ENCODE measurements at places on chromosomes 4 and X.

GRCh38 chr4:159697322-159698283 is 594.7 kb downstream of the RAPGEF2 start:
- no peak for DNase-seq

- DNase-seq = no peak
Measured at GRCh38 chr4:46594661-46595060, 204.7 kb upstream of the GABRA2 start.

DNA sequence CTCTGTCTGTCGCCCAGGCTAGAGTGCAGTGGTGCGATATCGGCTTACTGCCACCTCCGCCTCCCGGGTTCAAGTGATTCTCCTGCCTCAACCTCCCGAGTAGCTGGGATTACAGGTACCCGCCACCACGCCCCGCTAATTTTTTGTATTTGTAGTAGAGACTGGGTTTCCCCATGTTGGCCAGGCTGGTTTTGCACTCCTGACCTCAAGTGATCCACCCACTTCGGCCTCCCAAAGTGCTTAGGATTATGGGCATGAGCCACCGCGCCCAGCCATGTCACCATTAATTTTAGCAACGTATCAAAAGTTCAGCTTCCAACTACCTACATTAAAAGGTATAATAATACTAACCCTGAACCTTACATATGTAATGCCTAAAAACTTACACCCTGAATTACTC is 940 bp upstream of the UTP3 start:
- no peak for DNase-seq

DNA sequence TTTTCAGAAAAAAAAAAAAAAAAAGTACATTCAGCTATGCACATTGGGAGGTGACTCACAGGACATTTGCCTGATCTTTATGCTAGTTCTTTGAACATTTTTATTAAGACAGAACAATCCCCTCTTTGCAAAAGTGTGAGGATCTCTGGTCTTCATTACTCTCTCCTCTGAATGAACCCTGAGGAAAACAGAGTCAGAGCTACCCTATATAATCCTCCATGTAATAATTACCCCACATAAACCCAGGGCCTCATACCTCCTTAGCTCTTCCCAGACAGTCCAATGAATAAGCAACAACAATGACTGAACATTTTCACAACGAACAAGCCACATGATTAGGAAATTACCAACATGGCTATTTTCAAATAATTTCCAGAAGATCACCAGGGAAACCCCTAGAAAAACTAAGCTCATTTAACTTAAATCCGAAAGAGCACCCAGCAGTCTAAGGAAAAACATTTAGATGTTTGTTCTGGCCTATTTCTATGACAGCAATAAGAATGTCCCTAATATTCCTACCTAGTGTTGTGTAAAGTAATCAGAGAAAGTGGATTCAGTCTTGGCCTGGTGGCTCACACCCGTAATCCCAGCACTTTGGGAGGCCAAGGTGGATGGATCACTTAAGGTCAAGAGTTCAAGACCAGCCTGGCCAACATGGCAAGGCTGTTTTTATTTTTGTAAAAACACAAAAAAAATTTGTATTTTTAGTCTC is 37.8 kb downstream of the TBC1D9 start:
- DNase-seq = no peak

DNA sequence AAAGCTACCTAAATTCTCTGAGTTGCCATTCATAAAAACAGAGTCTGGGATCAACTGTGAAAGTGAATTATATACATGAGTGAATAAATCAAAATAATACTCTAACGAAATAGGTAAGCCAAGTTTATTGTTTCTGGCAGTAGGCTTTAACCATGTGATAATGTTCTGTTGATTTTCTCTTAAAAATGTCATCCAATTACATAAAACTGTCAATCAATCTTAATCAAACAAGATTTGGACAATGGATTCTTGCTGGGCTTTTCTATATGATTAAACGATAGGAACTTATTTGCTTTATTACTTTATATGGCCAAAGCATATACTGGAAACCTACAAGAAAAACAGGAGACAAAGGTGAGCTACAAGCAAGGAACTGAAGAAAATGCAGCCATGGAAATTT is 148.8 kb downstream of the INPP4B start:
- no peak for DNase-seq

DNA sequence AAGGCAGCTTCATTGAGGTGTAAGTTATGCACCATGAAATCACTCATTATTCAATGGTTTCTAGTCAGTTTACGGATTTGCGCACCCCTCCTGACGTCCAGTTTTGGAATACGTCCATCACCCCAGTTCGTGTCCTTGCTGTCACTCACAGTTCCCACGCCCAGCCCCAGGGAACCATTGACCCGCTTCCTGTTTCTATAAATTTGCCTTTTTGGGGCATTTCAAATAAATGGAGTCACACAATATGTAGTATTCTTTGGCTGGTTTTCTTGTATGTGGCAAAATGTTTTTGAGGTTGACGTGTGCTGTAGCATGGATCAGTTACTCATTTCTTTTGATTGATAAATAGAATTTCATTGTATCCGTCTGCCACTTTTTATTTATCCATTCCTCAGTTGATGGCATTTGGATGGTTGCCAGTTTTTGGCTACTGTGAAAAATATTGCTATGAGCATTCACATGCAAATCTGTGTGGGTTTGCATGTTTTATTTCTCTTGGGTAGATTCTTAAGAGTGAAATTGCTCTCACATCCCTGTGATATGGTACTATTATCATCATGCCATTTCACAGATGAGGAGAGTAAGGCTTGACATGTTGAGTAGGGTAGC is 18.4 kb upstream of the SORCS2 start:
- no peak for DNase-seq

DNA sequence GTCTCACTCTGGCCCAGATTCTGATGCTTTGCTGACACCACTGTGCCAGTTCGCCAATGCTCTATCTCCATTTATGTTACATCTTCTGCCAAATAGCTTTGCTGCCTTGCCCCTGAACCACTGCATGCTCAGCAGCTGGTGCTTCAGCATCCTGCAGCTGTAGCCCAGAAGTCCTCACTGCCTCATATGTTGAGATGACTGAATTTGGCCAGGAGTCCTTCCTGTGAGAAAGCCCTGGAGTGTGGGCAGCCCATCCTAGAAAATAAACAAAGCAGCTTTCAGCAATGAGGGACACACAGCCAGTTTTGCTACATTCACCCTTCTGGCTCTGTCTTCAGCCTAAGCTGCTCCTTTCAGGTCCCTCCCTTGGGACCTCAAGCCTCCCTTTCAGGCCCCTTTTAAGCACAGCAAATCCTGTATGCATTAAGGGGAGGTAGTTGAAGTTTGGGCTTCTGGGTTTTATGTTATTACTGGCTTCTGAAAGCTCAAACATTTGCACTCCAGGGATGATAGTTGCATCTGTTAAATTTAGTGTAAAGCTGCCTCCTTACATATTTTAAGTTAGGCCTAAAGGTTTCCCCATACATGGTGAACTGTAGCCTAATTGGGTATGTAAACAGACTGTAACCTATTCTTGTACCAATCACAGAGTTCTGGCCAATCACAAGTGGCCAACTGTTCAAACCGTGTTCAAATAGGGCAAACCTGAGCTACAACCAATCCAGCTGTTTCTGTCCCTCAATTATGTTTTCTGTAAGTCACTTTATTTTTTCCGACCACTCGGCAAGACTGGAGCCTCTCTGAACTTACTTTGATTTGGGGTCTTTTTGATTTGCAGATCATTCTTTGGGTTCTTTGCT is 2.1 kb upstream of the TMEM165 start:
- no peak for DNase-seq

- DNase-seq = no peak
Measured at GRCh38 chr4:67678612-67679011, 22.3 kb downstream of the UBA6 start.

DNA sequence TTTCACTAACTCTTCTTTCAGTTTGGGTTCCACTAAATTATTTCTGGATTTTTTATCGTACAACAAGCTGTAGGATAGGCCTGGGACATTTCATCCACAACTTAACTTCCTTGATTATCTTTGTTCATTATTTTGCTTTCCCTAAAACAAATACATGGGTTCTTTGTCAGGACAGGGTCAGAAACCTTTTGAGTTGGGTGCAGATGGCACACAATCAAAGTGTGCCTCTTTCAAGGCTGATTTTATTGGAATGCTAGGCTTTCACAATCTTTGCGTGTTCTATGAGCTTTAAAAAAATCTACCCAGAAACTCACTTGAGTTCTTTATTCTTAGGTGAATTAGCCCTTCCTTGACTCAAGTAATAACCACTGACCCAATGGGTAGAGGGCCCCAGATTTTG is 348.4 kb downstream of the FAM47B start:
- DNase-seq = no peak

DNA sequence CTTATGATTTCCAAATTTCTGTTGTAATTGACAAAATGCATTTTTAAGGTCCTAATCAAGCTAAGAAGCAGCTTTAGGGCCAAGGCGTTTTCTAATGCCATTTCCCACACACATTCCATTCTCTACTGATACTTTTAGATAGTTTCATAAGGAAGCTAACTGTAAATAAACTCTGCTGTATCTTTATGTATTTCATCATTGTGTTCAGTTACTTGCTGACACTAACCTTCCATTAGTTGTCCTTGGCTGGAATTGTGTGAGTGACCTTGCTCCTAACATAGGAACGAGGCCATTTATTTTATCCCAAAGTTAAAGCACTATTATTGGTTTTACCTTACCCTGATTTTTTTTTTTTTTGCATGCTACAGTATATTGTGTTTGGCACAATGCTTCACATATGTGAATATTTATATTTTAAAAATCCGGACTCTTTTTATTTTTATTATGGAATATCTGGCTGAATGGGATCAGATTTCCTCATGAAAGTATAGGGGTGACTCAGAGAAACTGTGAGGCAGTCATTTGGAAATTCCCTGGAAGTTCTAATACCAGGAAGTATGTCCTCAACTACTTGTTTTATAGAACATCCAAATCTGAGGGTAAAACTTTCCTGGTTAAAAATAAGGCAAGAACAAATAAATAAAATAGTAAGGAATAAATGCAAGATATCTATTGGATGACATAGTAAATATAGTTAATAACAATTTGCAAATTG is 62.7 kb upstream of the SORBS2 start:
- DNase-seq = no peak

DNA sequence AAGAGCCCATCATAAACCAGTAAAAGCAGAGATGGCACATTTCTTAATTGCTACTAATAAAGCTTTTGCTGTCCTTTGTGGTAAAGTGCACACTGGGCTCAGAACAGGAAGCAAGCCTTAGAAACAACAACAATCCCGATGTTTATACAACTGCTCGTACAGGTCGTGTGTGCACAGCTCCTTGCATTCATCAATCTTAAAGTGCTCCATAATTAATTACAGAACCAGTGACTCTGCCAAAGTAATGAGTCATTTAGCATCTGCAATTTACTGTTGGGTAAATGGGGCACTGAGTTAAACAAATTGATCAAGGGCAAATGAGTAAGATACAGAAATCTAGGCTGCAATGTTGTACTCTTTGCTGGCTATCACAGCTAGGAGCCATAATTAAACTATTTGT is 61.3 kb upstream of the TXK start:
- no peak for DNase-seq

DNA sequence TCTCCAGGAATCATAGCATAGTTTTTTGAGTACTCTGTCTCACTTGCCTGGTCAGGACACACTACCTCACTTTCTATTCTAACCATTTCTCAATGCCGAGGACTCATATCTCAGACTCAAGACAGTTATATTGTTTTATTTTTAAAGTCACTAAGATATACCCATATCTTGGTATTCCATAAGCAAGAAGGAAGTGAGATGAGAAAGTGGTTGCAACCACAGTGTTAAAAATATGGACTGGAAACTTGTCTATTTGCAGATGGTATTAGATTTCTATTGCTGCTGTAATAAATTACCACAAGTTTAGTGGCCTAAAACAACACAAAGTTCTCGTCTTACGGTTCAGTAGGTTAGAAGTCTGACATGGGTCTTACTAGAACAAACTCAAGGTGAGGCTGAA is 344.8 kb upstream of the MAGEB2 start:
- DNase-seq = no peak

DNA sequence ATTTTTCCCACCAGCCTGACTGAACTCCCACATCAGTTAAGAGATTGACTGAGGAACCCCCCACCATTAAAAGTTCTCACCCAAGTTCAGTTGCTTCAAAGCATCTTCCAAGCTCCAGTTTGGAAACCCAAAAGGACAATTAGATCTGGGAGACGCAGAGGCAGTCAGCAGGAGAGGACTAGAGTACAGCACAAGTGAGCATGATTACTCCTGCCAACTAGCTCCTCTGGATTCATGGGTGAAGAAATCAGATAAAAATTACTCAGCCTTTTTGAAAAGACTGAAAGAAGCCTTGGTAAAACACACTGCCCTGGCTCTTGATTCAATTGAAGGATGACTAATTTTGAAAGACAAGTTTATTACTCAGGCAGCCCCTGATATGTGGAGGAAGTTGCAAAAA is 297.5 kb downstream of the ADAM29 start:
- DNase-seq = no peak

DNA sequence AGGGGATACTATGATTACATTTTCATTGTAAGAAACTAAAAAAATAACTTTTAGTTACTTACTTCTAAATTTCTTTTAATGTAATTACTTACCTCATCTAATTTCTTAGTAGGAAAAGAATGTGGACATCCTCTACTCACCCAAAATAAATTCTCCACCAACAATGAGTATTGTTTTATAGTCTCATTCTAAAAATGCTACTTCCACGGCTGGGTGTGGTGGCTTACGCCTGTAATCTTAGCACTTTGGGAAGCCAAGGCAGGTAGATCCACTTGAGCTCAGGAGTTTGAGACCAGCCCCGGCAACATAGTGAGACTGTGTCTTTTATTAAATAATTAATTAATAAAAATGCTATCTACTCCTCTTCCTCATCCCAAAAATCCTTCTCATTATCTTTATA is 99.8 kb downstream of the PPA2 start:
- DNase-seq = no peak

DNA sequence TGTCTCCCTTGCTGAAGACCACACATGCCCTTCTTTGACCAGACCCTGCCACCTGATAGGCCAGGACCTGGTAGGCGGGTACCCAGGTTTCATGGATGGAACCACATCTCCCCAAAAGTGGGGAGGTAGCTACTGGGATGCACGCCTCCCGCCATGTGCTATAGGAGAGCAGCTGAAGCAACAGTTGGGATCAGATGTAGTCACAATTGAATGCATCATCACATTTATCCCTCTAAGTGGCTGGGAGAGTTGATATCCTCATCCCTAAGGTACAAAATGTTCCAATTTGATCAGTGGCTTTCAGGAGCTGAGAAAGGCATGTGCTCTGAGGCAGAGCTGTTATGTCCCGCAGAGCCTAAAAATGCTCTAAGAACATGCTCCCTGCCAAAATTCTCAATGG is 54.0 kb upstream of the MTM1 start:
- no peak for DNase-seq
